Suppressor macrophage treated with lipopolysaccharide for 4 hours (primary cell): ENCODE measurements at places on chromosomes 6 and 20.

GRCh38 chr6:142378138-142378875, 76.5 kb downstream of the ADGRG6 start:
- DNase-seq, result peak; percentile 42

DNA sequence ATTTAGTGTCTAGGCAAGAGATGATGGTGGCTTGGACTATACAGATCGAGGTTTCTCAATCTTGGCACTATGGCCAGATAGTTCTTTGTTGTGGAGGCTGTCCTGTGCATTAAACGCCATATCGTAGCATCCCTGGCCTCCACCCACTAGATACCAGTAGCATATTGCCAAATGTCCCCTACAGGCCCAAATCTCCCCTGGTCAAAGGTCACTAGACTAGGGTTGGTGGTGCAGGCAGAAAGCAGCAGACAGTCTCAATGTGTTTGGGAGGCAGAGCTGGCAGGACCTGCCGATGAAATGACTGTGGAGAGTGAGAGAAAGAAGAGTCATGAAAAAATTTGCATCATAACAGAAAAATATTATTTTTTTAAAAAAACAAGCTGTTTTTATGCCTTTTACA, 63.0 kb downstream of the TRAM2 start:
- DNase-seq, result no peak

DNA sequence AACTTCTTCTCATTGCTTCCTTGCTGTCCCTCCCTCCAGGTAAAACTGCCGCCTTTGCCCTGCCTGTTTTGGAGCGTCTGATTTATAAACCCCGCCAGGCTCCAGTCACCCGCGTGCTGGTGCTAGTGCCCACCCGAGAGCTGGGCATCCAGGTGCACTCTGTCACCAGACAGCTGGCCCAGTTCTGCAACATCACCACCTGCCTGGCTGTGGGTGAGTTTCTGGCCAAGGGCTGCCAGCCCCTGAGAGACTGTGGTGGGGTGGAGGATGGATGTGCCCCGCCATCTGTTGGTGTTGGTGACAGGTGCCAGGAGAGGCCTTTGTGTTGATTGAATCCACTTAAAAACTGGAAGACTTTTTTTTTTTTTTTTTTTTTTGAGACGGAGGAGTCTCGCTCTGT, 9.5 kb downstream of the DDX27 start:
- no peak for DNase-seq

DNA sequence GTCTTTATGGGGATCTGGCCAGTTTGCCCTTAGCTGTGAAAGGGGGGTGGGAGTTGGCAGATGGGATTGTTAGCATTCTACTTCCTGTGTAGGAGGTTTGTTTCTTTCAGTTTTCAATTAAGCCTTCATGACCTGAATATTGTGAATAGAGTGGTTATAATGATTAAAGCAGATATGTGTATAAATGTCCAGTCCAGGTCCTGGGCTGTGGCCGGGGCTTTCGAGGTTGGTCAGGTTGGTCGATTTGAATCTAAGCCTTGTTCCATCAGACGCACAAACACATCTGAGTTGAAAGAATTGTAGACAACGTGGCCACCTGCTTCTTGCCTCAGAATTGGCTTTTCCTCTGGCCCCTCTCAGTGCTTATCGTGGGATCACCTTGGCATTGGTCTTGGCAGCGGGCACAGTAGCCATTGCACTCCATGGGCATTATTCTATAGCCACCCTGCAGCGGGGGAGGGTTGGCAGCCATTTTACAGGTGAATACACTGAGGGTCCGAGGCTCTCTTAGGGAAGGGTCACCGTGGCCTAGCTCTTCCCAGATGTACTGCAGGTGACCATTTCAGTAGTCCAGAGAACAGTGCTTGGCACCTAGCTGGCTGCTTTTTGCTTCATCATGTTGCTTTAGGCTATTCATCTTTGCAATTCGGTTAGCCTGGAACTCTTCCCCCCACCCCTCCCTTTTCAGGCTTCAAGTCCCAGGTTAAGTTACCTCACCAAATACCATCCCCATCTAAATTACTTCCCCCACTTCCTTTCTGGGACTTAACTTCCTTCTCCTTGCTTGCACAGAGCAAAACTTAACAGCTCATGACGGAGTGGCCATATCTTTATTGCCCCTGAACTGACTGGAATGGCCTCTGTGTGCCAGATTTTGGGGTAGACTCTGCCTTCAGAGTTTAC, 1.1 kb downstream of the RNF114 start:
- peak; percentile 35 for DNase-seq

DNA sequence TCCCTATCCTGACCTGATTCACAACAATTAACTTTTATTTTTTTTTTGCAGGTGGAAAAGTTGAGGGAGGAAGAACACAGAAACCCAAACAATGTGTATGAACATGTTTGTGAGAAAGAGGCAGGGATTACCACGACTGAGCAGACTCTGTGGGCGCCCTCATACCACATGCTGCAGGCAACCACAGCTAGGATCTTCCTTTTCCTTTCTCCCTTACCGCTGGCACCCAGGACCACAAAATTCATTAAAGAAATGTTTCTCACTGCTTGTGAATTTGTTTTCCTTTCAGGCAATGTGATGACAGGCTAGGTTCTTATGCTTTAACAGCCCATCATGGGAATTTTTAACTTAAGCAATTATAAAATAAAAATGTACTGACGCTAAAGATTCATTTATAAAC, 287.1 kb downstream of the GMDS start:
- DNase-seq, result no peak

DNA sequence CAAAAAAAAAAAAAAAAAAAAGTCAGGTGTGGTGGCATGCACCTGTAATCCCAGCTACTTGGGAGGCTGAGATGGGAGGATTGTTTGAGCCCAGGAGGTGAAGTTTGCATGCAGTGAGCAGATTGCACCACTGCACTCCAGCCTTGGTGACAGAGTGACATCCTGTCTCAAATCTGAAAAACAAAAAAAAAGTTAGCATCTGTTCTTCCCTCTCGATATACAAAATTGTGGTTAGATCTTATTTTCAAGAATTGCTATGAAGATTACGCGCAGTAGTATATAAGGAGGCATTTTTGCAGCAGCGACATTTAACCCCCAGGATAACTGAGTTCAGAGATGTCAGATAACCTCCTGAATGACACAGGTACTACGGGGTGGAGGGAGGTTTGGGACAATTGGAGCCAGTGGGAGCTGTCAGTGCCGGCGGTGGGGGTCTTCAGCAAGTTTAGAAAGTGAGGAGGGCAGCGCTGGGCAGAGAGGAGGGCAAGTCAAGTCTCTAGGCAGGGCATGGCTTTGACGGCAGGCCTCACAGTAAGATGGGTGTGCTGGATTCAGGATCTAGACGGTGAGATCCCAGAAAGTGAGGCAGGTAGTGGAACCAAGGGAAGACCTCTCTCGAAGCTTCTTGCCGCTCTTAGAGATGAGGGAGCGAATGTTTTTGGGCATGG, 26.2 kb upstream of the MRPS18A start:
- DNase-seq, result no peak

GRCh38 chr20:41798930-41799502, 180.8 kb upstream of the CHD6 start:
- DNase-seq, result no peak

DNA sequence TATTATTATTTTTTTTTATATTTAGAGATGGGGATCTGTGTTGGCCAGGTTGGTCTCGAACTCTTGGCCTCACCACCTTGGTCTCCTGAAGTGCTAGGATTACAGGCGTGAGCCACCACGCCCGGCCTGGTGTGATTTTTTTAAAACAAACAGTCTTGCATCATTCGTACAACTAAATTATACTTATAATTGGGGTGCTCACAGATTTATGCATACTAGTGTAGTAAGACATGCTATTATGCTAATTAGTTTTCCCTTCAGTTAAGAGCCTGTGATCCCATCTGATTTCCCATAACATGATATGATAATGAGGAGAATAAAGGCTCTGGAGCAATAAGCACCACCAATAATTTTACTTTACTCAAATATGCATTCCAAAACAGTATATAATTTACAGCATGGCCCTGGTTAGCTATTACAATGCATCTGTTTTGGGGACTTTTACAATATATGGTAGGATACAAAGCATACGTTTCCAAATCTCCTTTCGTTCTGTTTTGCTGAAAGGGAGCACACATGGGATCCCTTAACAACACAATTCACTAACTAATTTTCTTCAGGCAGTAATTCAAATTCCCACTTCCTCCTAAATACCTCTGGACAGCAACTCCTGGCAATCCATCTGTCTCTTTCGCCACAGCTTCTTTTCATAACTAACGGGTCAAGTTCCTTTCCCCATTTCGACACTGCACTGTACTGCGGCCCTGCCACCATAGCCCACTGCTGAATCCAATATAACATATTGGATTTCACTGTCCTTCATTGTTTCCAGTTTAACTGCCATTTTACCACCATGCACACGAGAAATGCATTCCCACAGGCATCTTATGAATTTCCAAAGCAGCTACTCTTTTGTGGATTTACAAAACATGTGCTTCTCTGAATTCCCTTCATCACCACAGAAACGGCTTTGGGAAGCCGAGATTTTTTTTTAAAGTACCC, 1.7 kb downstream of the NUDT3 start:
- DNase-seq, result peak; percentile 76

- no peak for DNase-seq
Measured at GRCh38 chr6:9875605-9876353, 539.1 kb downstream of the TFAP2A start.

DNA sequence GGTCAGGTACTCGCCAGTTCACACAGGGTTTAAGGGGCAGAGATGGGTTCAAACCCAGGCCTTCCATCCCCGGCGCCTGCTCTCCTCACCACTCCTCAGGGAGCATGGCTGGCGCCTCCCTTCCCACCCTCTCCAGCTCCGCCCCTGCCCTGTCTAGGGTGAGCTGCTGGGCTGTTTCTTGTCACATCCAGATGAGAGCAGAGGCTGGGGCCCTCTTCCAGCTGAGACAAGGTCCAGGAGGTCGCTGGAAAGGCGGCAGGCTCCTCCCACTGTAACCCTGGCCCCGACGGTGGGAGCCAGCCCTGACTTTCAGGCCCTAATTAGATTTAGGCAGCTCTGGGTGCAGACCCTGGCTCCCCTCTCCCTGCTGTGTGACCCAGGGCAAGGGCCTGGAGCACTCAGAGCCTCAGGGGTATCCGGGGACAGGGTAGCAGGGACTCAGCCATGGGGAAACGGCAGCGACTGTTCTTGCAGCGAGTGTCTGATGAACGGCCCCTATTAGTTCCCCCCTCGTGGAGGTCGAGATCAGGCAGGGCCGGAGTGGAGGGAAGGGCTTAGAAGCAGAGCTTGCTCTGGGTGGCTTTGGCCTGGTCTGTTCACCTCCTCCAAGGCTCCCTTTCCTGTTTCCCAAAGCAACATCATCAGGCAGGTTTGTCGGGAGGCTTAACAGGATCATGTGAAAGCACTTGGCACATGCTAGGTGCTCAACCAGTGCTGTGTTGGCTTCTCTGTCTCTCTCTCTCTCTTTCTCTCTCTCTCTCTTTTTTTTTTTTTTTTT, 33.4 kb downstream of the SNAI1 start:
- DNase-seq, result no peak

DNA sequence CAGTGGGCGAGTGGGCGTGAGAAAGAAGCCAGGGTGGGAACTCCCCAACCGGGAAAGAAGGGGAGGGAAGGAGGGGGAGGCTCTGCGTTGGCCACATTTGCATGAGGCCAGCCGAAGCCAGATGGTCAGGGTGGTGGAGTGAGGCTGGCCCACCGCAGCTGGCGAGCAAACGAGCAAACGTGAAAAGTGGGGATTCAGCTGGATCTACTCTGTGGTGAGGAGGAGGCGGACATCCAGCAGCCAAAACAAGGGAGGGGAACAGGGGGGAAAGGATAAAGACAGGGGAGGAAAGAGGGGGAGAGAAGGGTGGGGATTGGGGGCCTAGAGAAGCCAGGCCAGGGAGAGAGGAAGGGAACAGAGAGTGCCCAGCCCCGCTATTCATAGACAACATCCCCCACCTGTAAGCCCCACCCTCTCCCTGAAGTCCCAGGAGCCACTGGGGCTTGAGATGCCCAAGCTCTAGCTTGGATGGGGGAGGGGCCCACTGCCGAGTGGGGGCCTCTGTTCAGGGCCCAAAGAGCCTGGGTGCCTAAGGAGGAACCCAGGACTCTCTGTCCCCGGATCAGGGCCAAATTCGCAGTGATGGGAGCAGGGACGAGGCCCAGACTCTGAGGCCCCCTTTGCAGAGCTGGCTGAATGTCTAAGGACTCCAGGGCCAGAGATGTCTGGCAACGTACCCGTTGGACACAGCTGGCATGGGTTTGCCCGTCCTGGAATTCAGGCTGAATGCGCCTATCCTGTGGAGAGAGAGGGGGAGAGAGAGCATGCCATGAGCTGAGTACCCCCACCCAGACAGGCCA, 45.1 kb downstream of the CPNE5 start:
- no peak for DNase-seq

DNA sequence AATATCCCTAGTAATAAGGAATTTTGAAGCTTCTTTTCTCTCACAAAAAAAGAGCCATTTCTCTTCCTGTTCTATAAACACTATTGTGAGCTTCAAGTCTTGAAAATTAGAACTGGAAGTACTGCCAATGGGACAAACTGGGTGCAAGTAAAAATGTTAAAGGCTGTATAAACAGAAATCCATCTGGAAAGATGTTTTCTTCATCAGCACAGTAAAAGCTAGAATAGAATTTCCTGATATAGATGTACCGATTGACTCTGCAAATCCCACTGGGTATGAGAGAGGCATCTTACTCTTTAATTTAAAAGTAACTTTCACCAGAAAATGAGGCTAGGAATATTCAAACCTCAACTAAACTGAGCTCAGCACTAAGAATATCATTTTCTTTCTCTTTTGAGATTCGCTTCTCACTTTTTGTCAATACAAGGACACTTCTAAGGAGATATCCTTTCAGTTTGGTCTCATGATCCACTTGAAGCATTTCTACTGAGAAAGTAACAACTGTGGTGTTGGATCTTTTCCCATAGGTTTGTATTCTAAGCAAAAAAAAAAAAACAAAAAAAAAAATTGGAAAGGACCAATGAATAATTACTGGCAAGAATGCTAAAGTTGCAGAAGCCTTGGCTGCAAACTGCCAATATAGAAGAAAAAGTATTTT, 169.0 kb upstream of the PRDM1 start:
- no peak for DNase-seq

GRCh38 chr6:21005816-21006570, 471.7 kb downstream of the CDKAL1 start:
- DNase-seq, result peak; percentile 19

DNA sequence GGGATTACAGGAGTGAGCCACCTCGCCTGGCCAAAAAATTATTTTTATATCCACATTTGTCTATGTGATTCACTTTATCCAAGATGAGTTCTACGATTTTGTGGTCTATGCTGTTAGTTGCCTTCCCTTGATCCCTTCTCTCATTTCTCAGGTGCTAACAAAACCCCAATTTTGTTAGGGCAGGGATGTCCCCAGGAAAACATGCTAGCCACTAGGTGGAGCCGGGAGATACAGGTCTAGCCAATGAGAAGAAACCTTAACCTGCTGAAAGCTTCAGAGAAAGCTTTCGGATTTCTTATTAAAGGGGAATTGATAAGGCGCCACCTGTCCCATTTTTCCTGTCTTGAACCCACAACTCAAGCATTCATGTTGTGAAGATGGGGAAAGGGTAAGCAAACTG, 167.4 kb upstream of the OLIG3 start:
- peak; percentile 49 for DNase-seq
